NCI-H1417 (cell line): ENCODE measurements at places on chromosomes 2 and 18.

DNA sequence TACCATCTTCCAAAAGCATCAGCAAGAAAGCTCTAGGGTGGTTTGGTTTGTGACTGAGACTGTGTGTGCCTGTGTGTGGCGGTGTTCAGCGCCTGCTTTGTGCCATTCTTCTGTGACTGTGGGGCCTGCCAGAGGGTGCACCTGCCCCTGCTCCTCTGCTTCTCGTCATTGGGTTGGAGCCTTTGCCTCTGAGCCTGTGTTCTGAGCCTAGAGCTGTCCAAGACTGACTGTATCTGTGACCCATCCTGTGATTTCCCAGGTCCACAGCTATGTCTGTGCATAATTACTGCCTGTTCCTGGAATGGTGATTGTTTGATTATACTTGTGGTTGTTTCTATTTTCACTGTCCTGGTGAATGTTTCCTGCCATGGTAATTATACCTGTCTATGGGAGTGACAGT is 57.1 kb upstream of the KLHL29 start:
- DNase-seq: peak; percentile 21

DNA sequence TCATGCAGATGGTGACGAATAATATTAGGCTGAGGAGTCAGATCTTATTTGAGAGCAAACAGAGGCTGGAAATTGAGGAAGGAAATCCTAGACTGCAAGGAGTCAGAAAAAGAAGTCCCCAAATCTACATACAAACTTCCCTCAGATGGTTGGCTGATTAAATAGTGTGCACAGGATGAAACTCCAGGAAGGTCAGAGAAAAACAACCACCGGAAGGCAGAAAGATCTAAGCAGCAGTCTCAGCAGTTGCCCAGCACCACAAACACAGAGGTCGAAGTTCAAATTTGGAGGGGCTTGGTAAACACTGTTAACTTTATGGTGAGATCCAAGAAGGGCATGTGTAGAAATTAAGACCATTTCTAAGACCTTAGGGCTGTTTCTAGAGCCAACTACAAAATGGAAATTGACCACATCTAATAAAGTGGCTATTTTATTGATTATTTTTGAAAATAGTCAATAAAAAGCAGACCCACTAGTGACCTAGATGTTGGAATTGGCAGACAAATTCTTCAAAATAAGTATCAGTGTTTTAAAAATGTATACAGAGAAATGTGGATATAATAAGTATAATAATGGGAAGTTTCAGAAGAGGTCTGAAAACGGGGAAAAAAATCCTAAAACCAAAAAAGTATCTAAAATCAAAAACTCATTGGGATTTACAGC is 134.8 kb downstream of the GALNT1 start:
- DNase-seq: no peak

DNA sequence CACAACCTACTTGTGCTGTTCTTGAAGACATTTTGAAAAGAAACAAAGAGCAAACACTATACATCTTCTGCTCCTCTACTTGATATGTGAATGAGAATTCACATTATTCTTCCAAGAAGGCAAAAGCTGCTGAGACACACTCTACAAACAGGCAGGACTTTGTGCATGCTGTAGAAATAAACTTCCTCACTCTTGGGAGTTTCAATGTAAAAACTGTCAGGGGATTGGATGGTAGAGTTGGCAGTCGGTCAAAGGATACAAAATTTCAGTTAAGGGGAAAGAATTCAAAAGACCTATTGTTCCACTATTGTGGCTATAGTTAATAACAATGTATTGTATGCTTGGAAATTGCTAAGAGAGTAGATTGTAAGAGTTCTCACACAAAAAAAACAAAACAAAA is 196.3 kb downstream of the MC4R start:
- DNase-seq: no peak

DNA sequence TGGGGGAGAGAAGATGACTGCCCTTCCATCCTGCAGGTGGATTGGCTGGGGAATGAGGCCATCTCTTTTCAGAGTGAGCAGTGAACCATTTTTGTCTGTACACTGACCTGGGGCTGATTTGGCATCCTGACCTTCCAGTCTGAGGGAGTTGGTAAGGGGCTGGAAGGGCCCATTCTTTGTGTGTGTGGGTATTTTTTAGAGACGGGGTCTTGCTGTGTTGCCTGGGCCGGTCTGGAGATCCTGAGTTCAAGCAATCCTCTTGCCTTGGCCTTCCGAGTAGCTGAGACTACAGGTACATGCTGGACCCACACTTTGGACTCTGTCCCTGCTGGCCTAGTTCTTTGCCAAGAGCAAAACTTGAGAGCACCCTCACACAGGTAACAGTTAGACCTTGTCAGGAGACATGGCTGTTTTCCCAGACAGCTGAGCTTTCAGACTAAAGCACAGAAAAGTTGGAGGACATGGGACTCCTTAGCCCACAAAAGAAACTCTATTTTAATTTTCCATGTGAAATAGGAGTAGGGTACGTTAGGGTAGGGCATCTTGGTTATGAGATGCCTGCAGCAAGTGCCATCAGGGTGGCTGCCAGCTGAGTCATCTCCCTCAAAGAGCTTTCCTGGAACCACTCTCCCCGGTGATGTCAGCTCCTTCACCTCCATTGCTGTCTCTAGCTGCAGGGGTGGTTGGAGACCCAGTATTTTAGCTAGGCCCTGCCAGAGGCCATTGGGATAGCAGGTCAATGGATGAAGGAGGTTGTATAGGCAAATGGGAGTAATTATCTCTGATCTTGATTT is 60.7 kb downstream of the DGKD start:
- no peak for DNase-seq

DNA sequence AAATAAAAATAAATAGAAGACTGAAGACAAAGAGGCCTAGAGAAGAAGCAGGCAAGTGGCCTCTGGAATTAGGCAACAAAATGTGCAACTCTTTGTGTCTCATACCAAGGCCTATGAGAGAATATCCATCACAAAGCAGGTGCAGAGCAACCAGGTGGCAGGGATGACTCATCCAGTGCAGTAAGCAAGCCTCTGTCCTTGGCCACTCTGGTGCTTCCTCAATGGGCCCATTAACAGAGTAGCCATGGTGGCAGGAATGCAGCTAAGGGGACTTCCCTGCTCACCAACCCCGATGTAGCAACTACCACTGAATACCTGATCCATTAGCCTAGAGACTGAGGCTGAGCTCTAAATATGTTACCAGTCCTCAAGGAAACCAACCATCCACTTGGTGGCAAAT is 11.0 kb upstream of the EPG5 start:
- DNase-seq: no peak

- DNase-seq: no peak
Measured at GRCh38 chr2:97967216-97967592, 28.5 kb downstream of the TMEM131 start.

- DNase-seq: no peak
Measured at GRCh38 chr2:174717273-174717672, 47.0 kb downstream of the CHRNA1 start.

- peak; percentile 78 for DNase-seq
Measured at GRCh38 chr2:211045025-211045424, 488.6 kb downstream of the CPS1 start.

DNA sequence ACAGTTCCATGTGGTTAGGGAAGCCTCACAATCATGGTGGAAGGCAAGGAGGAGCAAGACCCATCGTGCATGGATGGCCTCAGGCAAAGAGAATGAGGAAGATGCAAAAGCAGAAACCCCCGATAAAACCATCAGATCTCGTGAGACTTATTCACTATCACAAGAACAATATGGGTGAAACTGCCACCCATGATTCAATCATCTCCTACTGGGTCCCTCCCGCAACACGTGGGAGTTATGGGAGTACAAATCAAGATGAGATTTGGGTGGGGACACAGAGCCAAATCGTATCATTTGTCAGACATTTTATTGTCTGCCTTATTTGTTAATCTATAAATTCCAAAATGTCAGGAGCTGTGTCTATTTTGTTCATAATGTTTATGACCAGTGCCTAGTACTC is 17.6 kb downstream of the NBAS start:
- DNase-seq: no peak

- no peak for DNase-seq
Measured at GRCh38 chr2:29902356-29902755, 19.0 kb downstream of the ALK start.

DNA sequence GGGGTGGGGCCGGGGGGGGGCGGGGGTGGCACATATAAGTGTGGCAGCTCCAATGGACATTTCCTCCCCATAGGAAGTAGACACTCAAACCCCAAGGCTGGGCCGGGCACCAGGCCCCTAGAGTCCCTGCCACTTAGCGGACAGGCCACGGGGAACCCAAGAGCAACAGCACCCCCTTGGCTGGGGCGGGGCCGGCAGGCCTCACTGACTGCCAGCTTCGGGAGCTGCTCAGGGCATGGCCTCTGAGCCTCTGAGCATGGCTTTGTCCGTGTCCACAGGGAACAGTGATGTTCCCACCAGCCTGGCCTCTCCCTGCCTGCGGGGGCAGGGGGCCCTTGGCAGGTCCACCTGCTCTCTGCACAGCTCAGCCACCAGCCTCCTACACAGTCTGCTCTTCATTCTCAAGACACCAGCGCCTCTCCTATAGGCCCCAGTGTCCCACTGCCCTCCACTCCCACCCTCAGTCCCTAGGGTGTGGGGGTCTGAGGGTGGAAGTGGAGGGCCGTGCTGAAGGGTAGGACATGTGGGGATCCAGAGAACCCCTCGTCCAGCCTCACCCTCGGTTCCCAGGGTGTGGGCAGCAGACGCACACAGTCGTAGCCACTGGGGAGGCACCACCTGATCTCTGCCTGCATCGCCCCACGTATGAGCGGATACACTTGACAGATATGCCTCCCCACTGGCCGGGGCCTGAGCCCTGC is 106.7 kb downstream of the FAM210A start:
- no peak for DNase-seq

GRCh38 chr2:207136874-207137273 is 28.9 kb downstream of the KLF7 start:
- peak; percentile 74 for DNase-seq

- no peak for DNase-seq
Measured at GRCh38 chr2:159987181-159987580, 75.2 kb downstream of the PLA2R1 start.

DNA sequence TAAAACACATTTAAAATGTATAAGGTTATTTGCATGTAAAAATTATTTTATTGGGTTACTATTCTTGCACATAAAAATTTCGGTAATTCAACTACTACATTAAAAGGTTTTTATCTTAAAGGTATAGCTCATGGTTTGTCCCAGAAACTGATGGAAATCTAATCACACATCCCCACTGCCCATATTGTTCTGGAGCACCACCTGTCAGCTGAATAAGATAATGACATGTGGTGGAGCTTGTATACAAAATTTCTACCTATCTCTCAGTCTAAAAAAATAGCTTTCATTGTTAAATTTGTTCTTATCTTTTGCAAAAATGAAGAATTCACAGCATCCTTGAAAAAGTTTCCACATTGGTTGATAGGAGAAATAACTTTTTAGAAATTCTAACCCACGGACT is 18.3 kb downstream of the ERBB4 start:
- no peak for DNase-seq

DNA sequence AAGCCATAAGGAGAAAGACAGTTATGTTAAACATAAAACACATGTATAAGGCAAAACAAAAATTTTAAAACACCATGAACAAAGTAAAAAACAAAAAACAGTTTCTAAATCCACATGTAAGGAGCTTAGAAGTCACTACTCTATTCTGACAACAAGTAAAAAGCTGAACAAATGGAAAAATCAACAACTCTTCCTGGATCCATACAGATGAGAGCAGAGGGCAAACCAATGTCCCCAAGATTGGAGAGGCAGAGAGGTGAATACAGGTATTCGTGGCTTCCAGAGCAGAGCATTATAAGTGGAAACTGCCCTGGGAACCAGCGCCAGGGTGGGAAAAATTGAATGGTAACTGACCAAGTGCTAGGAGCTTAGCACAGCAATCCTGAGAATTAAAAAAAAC is 93.5 kb downstream of the SPIRE1 start:
- DNase-seq: no peak

GRCh38 chr2:219861307-219861706 is 233.9 kb downstream of the SLC4A3 start:
- DNase-seq: no peak
